ENCODE measurements at places on chromosomes 12 and 14.

DNA sequence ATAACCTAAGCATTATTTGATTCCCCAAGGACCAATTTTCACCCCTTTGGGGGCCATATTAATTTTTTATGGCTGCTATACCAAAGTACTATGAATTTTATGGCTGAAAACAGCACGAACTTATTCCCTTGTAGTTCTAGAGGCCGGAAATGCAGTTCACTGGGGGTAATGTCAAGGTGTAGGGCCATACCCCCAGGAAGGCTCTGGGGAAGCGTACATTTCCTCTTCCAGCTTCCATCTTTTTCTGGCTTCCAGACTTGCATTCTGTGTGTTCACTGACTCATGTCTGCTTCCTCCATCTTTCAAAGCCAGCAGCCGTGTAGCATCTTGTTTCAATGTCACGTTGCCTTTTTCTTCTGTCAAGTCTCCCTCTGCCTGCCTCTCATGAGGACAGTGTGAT lies 133.5 kb downstream of the BICD1 start:
- DNase-seq: no peak

DNA sequence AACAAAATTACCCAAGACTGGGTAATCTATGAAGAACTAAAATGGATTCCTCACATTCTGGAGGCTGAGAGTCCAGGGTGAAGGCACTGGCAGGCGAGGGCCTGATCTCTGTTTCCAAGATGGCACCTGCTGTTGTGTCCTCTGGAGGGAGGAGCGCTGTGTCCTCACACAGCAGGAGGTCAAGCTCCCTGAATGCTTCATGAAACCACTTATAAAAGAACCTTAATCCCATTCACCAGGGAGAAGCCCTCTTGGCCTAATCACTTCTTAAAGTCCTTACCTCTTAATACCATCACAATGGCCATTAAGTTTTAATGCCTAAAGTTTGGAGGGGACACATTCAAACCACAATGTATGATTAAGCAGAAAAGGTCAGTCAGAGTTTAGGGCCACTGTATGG lies 172.4 kb downstream of the EMP1 start:
- DNase-seq: no peak

DNA sequence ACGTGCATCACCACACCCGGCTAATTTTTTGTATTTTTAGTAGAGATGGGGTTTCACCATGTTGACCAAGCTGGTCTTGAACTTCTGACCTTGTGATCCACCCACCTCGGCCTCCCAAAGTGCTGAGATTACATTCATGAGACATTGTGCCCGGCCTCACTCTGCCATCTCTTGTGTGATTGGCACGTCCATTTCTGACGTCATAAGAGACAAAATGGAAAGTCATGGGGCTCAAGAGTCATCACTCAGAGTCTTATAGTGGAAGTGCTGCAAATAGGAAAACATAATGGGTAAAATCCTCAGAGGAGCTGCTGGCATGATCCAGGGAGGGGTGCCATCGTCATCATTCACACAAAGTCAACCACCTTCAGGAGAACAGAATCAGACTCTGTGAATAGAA lies 54.2 kb upstream of the GPATCH2L start:
- no peak for DNase-seq

DNA sequence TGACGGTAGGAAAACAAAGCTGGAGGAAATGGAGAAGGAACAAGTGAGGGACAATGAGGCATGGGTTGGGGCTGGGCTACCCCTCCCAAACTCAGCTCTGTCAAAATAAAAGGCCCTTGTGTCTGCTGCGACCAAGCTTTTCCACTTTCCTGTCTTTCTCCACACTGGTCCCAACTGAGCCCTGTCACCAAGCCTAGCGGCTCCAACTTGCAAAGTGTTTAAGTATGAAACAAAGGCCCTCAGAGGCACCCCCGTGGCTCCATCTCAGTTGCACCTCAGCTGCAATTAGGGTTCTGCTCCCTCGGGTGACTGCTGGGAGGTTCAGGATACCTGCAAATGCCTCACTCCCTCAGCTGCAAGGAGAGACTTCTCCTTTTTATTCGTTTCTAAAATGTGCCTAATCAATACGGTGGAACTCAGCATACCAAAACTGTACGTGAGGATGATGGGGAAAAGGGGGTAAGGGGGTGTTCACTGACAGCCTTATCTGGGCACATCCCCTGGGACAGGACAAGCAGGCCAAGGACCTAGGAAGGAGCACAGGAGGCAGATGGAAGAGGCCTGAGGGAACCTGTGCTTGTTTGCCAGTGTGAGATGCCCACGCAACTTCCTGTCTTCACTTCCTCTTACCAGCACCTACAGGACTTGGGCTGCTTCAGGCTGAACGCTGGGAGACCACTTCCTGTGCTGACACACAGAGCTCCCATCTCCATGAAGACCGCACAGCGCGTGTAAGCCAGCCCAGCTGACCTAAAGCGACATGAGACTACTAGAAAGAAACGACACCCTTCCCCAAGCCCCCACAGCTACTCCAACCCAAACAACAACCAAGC lies 8.9 kb downstream of the VAMP1 start:
- DNase-seq: peak; percentile 84

DNA sequence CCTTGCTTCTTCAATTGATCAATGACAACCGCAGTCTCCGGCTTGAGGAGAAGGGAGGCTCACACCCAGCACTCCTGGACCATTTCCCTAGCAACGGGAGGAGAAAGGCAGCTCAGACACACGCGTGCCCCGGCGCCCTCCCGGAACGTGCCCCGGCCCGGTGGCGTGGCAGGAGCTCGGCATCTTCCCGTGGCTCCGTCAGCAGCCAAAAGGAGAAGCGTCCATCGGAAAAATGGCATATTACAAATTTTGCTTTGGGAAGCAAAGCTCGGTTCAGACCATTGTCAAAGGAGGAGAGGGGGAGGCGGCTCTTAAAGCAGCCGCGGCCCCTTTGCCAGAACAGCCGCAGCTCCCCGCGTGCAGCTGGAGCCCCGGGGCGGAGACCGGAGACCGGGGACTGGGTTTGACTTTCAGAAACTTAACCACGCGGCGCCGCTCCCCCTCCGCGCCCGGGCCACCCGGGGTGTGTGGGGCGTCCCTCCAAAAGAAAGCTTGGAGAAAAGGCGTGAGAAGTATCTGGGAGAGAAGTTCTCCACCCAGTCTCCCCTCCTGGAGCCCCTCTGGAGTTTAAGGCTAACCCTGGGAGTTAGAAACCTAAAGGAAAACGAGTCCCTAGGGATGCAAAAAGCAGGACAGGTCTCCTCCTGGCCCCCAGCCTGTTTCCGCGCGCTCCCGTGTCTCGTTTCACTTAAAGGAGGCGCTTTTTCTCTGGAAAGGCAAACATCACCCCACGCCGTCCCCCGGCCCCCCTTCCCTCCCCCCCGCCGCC lies 545 bp downstream of the PPFIA2 start:
- DNase-seq: peak; percentile 4

DNA sequence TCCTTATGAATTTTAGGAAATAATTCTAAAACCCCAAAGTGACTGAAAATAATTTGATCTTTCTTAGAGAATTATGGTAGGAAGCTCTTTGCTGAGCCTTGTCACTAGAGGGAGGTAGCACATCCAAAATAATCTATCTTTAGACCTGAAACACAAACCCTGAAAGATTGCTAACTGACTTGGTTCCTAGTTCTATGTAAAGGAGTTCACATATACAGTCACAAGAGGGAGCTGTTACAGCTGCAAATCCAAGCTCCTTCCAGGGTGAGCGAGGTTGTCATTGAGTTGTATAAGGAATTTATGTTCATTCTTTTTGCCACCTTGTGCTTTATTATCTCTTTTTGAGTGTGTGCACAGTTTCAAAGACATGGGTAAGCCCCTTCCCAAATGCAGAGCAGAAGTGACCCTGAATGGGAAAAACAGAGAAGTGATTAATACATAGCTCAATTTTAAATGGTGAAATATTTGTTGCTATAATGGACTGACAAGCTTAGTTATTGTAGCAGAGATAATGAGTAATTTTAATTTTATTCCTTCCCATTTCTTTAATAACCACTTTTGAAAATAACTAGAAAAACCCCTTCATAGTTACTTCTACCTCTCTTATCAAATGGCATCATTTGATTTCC lies 387.9 kb downstream of the DAD1 start:
- DNase-seq: peak; percentile 22

GRCh38 chr14:58746261-58746660 lies 108.5 kb downstream of the DACT1 start:
- DNase-seq: no peak

DNA sequence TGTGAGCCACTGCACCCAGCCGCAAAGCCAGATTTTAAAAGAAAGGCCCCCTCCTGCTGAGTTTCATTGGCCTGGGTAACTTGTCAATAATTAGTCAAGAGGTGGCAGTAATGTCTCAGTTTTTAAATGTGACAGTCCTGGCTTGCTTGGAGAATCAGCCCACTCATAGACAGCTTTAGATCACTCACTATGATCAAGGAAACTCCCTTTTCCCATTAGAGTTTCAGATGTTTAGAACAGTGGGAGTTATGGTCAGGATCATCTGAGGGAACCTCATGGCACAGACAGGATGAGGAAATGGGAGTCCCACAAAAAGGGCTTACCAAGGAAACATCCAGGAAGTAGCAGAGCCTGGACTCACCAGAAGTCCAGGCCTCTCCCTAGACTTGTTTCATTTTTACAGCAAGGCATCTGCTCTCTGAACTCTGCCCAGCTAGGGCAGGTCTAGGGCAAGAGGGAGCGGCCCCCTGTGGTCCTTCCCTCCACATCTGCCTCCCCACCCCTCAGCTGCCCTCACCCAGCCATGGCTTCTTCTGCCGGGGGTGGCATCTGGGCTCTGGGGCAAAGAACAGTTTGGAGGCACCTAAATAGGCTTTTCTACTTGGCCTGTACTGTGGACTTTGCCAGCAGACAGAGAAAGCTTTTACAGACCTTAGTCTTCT lies 11.2 kb downstream of the BCL2L14 start:
- DNase-seq: peak; percentile 73

DNA sequence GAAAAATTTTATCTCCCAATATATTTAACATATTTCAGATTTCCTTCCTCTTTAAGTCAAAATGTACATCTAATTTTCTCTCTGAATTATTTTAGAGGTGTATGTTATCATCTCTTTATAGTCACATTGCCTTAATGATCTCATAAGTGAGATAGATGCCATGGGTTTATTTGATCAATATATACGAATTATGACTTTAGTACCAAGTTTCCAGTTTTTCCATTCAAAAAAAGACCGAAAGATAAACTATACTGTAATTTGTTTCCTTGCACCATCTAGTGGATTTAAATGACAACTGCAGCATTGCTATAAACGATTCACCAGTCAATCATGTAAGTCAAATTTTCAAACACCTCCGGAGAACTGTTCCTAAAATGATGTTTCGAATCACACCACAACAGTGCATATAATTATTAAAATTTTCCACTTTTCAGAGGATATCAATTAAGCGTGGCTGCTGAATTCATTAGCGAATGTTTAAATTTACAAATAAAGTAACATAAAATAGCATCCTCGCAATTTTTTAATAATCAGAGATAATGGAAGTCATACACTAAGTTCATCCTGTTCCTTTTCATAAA lies 419 bp upstream of the ATXN7L3B start:
- peak; percentile 67 for DNase-seq

DNA sequence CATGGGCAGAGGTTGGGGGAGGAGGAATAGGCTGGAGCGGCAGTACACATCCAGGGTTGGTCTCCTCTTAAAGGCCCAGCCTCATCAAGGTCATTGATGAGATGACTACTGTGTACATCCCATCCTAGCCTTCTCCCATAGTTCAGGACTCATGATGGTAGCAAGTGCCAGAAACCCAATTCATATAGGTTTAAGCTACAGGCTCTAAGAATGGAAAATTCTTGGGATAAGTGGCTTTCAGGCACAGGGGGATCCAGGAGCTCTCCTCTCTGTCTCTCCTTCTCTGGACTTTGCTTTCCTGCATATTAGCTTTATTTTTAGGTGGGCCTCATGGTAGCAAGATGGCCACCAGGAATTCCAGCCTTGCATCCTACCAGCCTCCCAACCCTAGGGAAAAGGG lies 6.3 kb downstream of the SDSL start:
- no peak for DNase-seq

GRCh38 chr14:102696856-102697495 lies 80.3 kb upstream of the TRAF3 start:
- no peak for DNase-seq

DNA sequence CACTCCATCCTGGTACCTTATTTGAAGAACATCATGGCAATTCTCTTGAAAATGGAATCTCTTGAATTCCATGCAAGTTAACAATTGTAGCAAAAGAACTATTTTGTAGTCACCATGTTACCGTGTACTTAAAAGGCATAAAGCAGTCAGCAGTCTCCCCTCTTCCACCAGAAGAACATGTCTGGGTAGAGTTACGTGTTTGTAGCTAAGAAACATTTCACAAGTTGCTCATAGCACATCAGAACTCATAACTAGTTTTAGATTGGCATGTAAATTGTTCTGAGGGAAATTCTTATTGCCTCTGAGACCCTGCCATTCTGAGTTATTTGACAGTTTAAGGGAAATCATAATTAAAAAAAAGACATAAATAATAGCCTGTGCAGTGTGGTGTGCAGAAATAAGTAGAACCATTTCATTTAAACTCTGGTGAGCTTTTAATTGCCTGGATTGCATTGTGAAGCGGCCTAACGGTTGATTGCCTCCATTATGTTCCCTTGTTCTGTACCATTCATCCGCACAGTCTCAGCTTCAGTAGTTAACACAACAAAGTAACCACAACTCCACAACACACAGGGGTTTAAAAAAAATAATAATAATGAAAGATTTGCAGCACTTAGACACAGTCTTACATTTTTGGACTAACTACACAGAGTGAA lies 2.6 kb downstream of the LMO3 start:
- DNase-seq: no peak

- no peak for DNase-seq
Observed at GRCh38 chr12:66590275-66590985, 88.4 kb downstream of the GRIP1 start.
